ENCODE measurements at places on chromosomes 2 and 18.

- no peak for DNase-seq
Observed at GRCh38 chr18:13893418-13893760, 21.9 kb downstream of the MC2R start.

- DNase-seq = no peak
Observed at GRCh38 chr2:223998948-223999347, 40.1 kb downstream of the SERPINE2 start.

GRCh38 chr18:51092117-51092516 is 62.1 kb downstream of the SMAD4 start:
- DNase-seq = no peak

DNA sequence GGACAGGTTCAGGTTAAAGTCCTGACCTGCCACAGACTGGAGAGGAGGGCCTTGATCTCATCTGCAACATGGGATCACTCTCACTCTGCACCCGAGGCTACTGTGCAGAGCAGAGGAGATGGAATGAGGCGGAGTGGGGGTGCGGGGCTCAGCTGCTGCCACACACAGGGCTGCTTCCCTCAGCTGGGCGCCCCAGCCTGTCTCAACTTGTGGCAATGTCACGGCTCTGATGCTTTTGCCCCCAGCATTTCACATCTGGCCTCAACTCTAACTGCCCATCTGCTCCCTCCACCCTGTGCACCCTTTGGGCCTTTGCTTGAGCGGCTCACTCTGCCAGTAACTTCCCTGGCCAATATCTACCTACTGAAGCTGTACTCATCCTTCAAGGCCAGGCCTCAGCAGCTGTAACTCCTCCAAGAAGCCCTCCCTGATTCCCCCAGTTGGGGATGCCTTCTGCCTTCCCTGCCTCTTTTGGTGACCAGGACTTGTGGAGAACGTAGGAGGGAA is 70.3 kb downstream of the POLR1A start:
- no peak for DNase-seq

DNA sequence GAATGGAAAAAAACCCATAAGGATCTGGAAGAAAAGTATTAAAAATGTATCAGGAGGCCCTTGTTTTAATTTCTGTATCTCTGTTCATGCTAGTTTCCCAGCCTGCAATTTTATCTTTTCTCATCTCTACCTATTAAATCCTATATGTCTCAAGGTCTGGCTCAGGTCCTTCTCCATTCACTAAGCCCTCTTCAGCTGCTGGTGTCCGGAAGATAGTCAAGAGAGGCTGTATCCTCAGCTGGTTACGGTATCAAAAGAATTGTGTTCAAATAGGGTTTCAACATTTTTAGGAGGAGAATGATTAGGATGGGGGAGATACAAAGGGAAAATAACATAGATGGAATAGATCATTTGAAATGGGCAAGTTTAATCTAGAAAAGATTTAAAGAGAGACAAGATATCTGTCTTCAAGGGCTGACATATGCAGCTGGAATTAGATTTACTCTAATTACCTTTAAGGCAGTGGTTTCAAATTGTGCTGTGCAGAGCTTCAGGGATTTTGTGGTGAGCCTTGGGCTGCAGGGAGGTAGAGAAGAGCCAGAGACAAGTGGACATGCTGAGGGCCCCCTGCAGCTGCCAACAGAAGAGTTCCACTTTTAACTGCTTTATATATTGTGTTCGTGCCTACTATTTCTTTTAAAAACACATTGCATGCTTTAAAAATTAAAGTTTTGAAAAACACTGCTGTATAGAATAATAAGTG is 24.1 kb downstream of the GREB1L start:
- no peak for DNase-seq

Measured in mammary epithelial cell (primary cell).